ENCODE measurements at places on chromosomes 7 and 10.

DNA sequence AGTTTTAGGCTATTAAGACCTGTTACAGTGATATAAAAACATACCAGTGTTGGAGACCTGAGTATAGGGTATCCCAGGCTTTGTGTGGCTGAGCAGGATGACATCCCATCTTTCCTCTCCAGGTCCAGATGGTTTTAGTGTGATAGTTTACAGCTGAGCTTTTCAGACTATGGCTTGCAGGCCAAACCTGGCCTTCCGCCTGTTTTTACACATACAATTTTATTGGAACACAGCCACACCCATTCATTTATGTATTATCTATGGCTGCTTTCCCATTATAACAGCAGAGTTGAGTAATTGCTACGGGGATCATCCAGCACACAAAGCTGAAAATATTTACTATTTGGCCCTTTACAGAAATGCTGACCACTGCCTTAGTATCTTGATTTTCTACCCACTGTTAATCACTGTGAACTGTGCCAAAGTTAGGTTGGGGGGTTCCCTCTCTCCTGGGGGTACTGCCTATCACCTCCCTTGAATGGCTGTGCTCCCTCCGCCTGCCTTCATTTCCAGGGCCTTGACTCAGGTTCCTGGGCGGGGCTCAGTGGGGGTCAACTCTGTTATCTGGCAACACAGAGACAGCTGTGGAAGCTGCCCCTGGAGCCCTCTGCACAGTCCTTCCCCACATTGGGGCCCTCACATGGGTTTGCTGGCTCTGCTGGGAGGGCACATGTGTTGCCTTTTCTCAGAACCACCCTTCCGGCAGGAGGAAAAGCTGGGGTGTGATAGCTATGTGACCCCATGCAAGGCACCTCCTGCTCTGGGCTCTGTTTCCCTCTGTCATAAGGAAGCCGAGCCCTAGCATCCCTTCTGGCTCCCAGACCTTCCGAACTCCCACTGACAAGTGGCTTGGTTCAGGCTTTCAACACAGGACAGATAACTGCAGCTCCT, 40.3 kb upstream of the SH2D4B start:
- no peak for DNase-seq

DNA sequence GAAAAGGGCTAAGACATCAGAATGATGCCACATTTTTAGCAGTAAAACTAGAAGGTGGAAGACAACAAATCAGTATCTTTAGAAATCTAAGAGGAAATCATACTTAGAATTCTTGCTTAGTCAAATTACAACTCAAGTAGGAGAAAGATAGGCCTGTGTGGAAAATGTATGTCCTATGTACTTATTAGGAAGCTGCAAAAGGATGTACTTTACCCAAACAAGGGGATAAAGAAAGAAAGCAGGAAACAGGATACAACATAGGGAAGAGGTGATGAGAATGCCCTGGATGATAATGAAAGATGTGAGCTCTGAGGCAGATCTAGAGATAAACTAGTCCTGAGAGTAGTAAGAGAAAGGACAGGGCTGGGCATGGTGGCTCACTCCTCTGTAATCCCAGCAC, 54.9 kb downstream of the RNLS start:
- DNase-seq, result no peak

DNA sequence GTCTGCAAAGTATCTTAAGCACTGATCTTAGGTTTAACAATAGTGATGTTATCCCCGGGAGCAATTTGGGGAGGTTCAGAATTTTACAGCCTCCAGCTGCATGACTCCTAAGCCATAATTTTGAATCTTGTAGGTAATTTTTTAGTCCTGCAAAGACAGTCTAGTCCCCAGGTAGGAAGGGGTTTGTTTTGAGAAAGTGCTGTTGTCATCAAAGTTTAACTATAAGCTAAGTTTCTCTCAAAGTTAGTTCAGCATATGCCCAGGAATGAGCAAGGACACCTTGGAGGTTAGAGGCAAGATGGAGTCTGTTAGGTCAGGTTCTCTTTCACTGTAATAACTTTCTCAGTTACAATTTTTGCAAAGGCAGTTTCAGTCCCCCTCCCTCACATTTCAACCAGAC, 79.0 kb upstream of the LRGUK start:
- DNase-seq, result no peak

- DNase-seq, result no peak
Measured at GRCh38 chr10:93177511-93177910, 103.8 kb downstream of the CYP26A1 start.

DNA sequence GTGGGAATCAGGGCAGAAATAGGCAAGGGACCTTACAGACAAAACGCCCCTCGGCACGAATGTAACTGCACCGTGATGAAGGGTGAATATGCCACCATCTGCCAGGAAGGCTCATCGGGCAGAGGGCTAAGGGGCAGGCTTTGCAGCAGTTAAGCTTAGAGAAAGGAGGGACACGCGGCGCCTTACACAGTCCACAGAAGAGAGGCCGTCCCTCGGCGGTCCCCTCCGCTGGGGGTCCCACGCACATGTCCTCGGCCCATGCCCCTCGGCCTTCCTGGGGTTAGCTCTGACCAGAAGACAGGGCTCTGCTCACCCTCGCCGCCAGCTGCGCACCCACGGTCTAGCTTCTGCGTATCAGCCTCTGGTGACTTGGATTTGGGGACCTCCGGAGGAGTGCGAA, 141.1 kb downstream of the DYNC2I1 start:
- DNase-seq, result no peak

All from retinal pigment epithelial cell (primary cell).